Body of pancreas (tissue), 4 donors: ENCODE measurements at places on chromosomes 5 and 9. TPM values are rescaled to one million over a fixed set of nuclear protein-coding genes. Genes with fewer than 3 reads are reported as not detected.

The PCDHGC4 gene
- total RNA-seq, result 1.6 TPM

The C5orf52 gene
- not detected for total RNA-seq

The ELP1 gene
- 18.2 TPM for total RNA-seq

The WDR31 gene
- 2.3 TPM for total RNA-seq

The CRAT gene
- total RNA-seq, result 112 TPM

The GMCL2 gene
- not detected for total RNA-seq

The ASPN gene
- total RNA-seq, result 3.6 TPM

The KIF20A gene
- not detected for total RNA-seq

The SPAG8 gene
- total RNA-seq, result not detected

The PRUNE2 gene
- 3.9 TPM for total RNA-seq

The GABRA6 gene
- not detected for total RNA-seq

The LMX1B gene
- 0.26 TPM for total RNA-seq

The NUDT2 gene
- 14.0 TPM for total RNA-seq

GRCh38 chr5:91281401-91281800, 101.7 kb downstream of the ARRDC3 start:
- DNase-seq, result no peak

GRCh38 chr9:7089406-7090193, 331.8 kb downstream of the KDM4C start:
- DNase-seq, result no peak

GRCh38 chr5:71748360-71748759, 29.3 kb downstream of the CARTPT start:
- DNase-seq, result peak; percentile 77

DNA sequence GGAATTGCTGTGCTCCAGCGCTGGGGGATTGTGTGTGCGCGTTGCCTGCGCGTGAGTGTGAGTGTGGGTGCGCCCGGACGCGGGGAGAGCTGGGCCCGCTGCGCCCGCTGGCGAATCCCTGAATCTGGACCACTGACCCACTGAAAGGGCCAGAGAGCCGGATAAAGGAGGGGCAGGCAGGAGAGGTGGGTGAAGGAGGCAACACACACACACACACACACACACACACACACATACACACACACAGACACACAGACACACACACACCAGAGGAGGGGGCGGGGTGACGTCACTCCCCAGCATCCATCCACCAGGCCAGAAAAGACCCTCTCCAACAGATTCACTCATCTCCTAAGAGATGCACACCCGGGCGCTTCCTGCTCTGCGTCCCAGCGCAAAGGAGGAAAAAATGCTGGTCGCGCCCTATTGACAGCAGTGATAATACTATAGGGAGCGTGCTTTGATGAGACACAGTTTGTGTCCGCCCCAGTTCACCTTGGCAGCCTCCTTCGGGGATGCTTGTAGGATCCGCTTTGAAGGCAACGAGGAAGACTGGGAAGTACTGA, 1059.1 kb upstream of the DMAC1 start:
- no peak for DNase-seq

DNA sequence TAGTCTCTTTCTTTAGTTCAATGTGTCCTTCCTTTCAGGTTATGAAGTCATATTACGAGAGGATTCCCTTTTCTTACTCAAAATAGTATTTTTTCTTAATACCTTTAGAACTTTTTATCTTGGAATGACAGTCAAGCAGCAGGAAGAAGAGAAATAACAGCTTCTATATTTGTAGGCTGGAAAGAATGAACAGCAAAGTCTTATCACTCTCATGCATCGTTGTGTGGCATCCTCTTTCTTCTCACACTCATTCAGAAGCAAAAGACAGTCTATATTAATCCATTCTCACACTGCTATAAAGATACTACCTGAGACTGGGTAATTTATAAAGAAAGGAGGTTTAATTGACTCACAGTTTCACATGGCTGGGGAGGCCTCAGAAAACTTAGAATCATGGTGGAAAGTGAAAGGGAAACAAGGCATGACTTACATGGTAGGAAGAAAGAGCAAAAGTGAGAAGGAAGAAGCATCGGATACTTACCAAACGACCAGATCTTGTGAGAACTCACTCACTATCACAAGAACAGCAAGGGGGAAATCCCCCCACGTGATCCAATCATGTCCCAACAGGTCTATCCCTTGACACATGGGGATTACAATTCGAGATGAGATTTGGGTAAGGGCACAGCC, 1646.1 kb upstream of the CDH6 start:
- no peak for DNase-seq

DNA sequence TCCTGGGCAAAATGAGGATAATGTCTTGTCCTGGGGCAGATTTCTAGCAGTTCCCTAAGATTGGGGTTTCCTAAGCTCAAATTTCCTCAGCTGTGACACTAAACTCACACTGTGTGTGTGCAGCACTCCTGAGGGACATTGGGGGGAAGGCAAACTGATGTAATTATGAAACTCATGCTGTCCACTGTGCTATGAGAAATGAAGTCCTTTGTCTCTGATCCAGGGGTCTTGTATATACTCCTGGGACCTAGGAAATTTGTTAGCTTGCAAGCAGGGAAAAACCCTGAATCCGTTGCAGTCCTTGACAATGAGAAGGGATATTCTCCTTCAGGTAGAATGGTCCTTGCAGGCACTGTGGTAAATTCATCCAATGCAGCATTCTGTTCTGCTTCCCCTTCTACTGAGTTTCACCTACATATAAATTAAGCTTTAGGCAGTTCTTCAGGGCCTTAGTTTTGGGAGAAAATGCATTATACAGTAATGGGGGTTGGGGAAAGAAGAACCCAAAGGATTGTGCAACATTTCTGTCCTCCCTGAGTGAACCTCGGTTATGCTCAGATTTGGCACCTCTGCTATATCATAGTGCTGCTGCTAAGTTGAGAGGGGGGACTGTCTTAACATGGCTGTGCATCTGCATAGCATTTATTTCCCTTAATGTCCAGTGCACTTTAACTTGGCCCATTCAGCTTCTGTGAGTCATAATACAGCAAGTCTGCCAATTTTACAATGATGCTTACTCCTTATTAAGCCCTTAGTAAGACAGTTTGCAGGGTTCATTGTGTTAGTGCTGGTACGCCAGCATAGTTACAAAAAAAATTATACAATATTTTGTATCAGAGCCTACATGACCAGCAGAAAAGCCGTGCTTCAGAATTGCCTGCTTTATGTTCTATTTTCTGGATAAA, 80.2 kb downstream of the PJA2 start:
- DNase-seq, result no peak

GRCh38 chr5:157473383-157474320, 13.6 kb downstream of the NIPAL4 start:
- no peak for DNase-seq

- no peak for DNase-seq
These were observed 21.3 kb downstream of the HMCN2 start for GRCh38 chr9:130286781-130287428.

DNA sequence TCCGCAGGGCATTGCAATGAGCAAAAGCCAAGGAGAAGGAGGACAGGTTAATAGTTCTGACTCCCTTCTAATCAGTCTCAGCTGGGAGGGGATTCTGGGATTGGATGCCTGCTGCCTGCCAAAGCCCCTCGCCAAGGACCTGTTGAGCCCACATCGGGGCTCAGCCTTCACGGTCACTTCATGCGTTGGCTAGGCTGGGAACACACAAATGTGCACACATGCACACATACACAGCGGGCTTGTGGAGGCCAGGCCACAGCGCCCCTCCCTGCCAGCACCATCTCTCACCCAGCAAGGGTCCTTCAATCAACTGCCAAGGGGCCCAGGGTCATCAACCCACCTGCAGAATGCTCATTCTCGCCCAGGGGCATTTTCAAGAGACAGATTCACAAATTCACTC, 113.9 kb downstream of the C5orf15 start:
- DNase-seq, result no peak

DNA sequence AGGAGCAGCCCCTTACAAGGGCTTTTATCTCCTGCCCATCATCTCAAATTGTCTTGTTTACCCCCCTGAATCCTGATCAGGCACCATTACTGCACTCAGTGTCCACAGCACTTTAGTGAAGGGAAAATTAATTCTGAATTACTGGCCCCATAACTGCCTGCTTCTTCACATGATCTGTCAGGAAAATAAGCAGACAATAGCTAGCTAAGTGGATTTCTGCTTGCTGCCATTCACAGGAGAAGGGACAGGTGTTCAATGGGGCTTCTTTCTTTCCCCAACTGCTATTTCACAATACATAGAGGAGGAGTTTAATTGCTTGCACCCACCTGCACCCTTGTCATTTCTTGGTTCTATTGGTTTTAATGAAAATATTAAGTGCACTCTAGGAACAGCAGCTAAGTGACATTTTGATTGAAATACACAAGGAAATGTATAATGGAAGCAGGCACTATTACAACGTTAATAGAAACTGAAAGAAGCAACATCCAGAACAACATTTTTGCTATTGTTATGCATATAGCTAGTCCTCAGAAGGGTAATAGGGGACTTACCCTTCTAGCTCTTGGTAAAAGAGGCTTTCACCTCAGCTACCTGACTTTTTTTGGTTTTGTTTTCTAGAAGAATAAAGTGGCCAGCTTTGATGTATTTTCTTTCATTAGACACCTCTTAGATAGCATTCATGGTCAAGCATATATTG, 599.3 kb upstream of the TLE4 start:
- no peak for DNase-seq

DNA sequence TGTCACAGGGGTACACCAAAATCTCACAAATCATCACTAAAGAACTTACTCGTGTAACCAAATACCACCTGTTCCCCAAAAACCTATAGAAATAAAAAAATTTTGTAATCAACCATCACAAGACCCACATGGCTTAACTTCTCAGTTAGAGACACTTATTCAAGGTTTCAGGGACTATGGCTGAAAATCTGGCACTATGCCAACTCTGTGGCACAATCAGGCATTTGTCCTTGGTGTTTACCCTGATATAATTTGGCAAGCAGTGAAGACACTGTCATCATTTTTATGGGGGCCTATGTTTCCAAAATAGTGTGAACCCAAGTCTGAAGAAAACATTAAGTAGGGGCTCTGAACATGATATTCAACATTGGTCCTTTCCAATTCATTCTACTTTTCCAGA, 59.0 kb downstream of the ZNF622 start:
- DNase-seq, result no peak

DNA sequence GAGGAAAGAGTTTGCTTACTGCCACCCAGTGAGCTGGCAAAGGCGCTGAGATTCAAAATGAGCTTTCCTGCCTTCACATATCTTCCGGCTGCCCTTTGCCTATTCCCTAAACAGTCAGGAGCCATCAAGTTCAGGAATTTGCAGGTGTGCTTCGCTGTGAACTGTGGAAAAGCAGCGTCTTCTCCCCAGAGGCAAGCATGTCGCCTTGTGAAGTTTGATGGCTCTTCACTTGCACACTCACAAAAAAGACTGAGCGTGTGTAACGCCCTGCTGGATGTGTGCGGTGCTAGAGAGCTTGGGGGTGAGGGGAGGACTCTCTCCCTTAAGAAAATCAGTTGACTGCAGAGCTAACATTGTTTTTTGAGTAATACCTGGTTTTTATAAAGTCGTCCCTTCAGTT, 288.7 kb downstream of the DOCK8 start:
- no peak for DNase-seq

- DNase-seq, result peak; percentile 33
These were observed 98.4 kb downstream of the ADRB2 start for GRCh38 chr5:148924817-148925216.

- DNase-seq, result no peak
These were observed 77.5 kb downstream of the GLIS3 start for GRCh38 chr9:4222357-4222756.

DNA sequence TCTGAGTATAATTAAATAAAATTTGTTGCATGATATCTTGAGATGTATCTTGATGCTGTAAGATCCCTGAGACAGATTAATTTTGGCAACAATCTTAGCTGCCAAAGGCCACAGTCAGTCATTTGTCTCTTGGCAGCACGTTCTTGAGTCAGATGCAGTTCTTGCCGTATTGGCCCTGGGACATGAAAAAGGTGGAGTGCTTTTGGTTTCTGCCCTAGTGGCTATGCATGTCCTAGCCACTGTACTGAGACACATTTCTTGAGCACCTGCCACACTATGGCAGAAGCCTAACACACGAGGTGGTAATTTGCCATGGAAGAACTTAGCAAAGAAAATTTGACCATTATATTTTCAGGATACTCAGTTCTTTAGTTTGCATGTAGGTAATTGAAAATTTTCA, 45.0 kb upstream of the PHF2 start:
- no peak for DNase-seq

GRCh38 chr5:40973364-40974004, 64.2 kb downstream of the C7 start:
- DNase-seq, result no peak

DNA sequence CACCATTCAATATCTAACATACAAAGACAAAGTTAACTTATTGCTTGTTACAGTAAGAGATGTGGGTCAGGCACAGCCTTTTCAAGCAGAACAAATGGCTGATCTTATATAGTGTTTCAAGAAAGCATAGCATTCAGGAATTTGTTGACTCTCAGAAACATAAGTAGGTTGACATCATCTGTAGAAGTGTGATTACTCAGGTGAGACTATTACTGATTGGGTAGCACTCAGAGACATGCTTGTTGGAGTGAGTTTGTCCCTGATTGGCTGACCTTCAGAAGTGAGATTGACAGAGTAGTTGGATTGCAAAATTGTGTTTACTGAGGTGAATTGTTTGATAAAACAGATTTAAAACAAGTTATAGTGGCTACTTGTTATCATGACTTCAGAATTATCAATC, 30.7 kb upstream of the TNPO1 start:
- no peak for DNase-seq

DNA sequence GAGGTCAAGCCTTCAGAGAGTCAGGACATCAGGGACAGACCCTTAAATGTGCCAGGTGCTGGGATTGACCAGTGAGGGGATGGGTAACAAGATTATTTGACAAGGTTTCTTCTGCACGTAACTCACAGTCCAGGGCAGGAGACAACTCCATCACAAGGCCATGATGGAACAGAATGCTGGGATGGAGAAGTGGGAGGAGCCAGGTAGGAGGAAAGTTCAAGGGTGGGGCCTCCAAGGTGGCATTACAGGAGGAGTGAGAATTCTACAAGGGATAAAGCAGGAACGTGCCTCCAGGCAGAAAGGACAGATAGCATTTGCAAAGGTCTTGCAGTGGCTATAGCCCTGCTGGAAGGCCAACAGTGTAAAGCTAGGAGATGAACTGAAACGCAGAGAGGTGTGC, 102.2 kb downstream of the FGF18 start:
- DNase-seq, result no peak

GRCh38 chr5:134466241-134467069, 54.8 kb upstream of the CDKN2AIPNL start:
- peak; percentile 99 for DNase-seq

- peak; percentile 41 for DNase-seq
These were observed 230.4 kb downstream of the DOCK8 start for GRCh38 chr9:445033-445432.
